Activated CD4-positive, alpha-beta T cell treated with anti-CD3 and anti-CD28 coated beads, Interleukin-2, amount 50 U/mL, for 4 hours (primary cell): ENCODE measurements at places on chromosomes 5 and 9.

DNA sequence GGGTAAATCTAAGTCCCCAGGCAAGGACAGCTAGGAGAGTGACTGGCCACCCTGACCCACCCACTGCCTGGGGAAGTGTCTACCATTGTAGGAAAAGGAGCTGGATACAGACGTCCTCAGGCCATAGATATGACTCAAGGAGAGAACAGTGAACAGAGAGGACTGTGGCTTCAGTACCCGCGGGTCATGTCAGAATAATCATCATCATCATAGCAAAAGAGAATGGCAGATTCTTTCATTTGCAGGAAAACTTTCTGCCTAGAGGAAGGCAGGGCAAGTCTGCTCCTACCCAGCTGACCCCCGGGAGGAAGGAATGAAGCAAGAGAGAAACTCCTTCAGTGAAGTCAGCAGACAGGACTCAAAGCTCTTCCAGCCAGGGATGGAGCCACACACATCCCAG lies 52.2 kb upstream of the UBTD2 start:
- DNase-seq: no peak

DNA sequence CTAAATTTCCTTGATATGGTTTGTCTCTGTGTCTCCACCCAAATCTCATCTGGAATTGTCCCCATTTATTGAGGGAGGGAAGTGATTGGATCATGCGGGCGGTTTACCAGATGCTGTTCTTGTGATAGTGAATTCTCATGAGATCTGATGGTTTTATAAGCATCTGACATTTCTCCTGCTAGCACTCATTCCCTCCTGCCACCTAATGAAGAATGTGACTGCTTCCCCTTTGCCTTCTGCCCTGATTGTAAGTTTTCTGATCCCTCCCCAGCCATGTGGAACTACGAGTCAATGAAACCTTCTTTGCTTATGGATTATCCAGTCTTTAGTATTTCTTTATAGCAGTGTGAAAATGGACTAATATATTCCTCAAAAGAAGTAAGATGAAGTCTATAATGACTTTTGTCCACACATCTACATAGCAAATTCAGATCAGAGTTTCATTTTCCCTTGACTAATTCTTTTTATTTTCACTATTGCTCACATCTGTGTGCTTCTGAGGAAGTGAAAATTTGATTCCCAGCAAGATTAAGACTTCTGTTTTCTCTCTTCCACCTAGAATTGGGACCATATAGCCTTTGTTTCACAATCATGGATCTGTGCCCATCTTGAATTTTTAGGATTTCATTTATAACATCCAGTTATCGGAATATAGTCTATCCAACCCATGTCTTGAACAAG lies 393.5 kb downstream of the DMAC1 start:
- DNase-seq: no peak

DNA sequence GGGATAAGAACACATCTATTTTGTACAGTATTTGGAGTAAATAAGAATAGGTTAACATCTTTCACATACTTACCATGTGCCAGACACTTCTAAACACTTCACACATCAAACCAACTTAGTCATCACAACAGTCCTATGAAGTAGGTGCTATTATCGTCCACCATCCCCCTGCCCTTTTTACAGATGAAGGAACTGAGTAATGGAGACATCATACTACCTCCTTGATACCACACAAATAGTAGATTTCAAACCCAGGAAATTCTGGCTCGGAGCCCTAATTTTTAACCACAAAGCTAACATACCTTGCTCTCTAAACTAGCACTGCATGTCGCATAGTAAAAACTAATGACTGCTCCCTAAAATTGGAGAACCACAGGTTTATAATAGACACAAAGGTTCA lies 4.2 kb upstream of the ZNF366 start:
- no peak for DNase-seq

DNA sequence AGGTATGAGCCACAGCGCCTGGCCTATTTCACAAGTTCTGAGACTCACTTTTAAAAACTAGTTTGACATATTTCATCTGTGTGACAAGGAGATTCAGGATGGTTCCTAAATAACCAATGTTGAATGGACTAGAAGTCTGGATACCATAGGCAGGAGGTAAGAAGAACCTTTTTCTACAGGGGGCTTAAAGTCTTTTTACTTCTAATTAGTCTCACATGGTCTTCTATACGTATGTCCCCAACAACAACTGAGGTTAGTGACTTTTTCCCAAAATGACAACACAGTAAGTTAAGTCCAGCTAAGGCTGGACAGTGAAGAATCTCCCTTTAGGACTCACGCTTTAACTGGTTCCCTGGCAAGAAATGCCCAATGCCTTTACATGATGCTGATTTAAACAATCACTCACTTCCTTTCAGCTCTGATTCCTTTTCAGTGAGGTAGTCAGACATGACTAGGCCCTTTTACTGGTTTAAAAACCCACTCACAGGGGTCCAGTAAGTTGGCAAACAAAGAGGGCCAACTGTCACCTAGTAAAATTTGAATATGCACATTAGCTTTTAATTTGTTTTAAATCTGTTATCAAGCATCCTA lies 12.1 kb upstream of the HAUS6 start:
- no peak for DNase-seq

- no peak for DNase-seq
These were observed 48.8 kb downstream of the MVB12B start for GRCh38 chr9:126375386-126375785.

GRCh38 chr5:7271435-7272084 lies 124.4 kb upstream of the ADCY2 start:
- DNase-seq: no peak

DNA sequence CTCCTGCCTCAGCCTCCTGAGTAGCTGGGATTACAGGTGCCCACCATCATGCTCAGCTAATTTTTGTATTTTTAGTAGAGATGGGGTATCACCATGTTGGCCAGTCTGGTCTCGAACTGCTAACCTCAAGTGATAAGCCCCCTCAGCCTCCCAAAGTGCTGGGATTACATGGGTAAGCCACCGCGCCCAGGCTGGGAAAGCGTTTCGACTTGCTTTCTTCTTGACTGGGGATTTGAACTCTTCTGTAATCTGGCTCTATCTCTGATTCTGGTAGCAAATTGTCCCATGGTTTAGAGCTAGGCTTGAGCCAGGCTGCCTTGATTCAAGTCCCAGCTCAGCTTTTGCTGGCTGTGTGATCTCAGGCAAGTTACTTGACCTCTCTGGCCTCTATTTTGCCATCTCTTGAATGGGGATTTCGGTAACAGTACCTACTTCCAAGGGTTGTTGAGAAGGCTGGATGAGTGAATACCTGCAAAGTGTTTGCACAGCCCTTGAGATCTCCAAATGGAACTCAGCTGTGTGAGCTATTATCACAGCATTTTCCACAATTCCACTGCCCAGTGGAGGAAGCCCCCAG lies 20.5 kb upstream of the MVB12B start:
- DNase-seq: no peak

- no peak for DNase-seq
These were observed 163.5 kb downstream of the SEMA6A start for GRCh38 chr5:116411101-116411571.

DNA sequence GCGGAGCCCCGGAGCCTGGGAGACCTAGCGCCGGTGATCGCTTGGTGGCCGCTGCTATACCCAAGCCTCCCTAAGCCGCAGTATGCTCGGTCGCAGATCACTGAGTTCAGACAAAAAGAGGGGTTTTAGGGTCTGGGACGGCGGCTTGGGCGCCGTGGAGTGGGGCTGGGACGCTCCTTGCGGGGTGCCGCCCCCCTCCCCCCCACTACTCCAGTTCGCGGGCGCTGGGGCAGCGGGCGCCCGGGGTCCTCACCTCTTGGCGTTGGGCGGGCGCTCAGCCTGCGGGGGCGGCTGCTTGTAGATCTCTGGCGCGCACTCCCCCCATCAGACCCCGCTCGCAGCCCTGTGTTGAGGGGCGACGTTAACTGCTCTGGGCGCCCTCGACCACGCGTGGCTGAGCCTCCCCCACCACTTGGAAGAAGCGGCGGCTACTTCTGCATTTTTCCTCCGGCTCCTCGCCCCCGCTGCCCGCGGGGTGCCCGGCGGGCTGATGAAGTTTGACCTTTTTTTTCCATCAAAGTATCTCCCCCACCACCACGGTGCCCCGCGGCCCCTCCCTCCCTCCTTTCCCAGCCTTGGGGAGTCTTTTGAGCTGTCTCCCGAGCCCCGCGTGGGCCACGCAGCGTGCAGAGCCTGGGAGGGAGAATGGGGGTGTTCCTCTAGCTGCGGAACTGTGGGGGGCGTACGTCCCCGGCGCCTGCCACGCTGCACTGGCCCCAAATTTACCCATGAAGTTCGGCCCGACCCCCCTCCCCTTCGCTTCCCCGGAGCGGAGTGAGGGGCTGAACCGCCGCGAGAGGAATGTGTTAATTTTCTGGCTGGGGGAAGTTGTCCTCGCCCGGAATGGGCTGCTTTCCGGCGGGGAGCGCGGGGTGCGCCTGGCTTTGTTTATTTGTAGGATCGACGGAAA lies 1.2 kb downstream of the CXXC5 start:
- DNase-seq: no peak

GRCh38 chr5:111853748-111854147 lies 96.8 kb upstream of the NREP start:
- DNase-seq: no peak

DNA sequence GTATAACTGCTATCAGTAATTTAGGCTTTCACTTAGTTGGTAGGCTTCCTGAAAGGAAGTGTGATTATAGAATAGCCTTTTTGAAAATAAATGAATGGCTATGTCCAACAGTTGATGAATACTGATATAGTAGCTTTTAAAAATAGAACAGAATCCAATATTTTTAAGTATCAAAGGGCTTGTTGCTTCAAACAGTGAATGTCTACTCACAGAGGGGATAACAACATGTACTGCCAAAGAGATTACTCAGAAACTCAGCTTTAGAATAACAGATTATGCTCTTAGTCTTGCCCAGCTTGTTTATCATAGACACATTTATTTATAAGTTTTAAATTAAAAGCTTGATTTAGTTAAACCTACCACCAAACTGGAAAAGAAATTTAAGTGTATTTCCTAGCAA lies 132.6 kb downstream of the XRCC4 start:
- no peak for DNase-seq

DNA sequence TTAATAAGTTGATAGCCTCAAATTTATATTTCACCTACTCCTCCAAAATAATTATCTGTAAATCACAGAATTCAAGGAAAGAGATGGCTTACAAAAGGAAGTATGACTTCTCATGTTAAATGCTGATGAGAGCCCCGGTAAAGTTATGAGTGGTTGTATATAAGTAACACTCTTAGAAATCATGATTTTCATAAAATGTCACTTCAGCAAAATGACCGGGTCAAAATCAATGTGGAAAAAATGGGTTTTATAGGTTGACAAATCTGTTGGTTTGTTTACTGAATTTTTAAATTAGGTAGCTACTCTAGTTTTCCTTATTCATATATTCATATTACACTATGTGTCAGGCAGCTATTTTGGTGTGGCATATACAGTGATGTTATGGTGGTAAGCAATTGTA lies 1131.0 kb downstream of the TAF11L14 start:
- no peak for DNase-seq

GRCh38 chr9:95355500-95355899 lies 38.0 kb upstream of the FANCC start:
- DNase-seq: no peak

DNA sequence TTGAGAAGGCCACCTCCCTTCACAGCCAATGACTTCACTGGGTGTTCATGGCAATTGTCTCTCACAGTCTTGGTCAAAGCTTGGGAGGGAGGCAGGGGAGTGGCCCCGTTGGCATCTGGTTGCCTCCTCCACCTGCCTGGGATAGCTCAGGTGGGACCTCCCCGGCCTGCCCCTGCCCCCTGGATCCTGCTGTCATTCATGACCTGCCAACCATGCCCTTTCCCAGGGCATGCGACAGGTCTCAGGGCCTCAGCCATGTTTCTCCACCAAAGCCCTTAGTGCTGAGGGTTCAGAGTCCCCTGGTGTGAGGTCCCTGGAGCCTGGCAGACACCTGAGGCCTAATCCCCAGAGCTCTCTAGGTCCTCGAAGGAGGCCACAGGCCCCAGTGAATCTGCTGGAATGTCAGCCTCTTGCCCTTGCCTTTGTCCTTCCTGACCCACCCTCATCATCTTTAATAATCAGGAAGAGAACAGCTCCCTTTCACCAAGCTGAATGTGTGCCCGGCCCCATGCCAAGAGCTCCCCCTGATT lies 5.6 kb downstream of the DAB2IP start:
- DNase-seq: no peak

DNA sequence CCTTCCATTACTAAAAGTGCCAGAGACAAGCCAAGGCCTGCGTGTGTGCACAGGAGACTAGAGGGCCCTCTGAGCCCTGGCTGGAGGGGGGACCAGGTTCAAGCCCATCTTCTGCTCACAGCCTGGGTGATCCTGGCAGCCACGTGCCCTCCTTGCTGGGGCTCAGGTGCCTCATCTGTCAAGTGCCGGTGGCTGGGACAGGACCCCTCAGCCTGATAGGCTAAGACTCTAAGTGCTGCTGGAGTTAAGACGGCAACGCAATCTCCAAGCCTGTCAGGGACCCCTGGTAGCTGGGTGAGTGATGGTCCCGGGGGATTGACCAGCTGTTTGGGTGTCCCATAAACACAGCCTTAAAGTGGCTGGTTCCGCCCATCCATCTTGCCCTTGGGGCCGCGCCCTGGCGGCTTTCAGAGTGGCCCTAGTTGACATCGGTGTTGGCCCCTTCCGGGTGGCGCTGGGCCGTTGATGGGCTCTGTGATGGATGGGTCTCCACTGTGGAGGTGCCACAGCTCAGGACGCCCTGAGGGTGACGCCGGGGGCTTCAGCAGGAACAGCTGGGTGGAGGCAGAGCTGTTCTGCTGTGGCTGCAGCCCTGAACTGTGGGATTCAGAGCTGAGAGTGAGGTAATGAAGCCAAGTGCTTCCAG lies 136.2 kb downstream of the BARX1 start:
- DNase-seq: no peak
